Left renal cortex interstitium (tissue), 4 donors: ENCODE measurements at places on chromosomes 2 and 18.

DNA sequence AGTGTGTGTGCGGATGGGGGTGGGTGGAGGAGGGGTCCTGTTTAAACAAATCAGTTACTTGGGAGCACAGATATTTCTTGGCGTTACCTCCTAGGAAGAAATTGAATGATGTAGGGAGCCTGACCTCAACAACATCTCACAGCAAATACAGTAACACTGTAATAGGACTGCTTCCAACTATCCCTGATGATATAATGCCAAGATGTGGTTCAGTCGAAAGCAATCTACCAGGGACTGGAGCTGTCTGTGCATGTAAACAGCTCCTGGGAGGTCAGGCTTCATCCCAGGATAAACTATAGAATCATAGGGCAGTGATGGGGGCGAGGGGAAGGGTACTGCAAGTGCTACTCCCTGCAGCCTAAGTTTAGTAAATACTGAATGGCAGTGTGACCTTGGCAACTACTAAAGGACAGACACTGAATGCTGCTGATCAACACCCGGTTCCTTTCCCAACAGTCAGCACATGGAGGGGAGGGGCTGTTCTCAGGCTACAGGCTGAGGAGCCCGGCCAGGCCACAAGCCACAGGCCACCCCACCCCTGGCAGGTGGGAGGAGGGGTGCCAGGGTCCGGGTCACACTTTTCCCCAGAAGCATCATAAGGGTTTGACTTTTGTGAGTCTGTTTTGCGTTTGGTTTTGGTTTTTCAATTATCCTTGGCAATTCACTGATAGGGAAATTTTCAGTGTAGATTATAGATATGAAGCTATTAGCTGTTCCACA lies 85.3 kb upstream of the ZNF397 start:
- DNase-seq, result no peak

GRCh38 chr2:241179899-241180298 lies 8.6 kb upstream of the ANO7 start:
- DNase-seq, result no peak

DNA sequence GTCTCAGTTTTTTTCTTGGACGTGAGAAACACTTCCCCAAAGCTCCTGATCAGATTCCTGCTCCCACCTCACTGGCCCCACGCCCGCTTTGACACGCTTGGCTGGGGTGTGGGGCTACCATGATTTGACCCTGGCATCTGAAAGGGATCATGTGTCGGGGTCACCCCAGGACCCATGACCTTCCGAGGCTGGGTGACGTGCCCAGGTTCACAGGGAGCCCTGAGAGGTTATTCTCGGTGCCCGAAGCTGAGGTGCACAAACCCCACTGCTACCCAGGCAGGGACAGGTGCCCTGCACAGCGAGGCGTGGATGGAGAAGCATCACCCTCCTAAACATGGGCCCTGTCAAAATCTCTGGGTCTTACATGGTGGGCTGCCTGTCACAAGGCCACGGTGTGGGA lies 404.1 kb downstream of the GALR1 start:
- DNase-seq, result no peak

DNA sequence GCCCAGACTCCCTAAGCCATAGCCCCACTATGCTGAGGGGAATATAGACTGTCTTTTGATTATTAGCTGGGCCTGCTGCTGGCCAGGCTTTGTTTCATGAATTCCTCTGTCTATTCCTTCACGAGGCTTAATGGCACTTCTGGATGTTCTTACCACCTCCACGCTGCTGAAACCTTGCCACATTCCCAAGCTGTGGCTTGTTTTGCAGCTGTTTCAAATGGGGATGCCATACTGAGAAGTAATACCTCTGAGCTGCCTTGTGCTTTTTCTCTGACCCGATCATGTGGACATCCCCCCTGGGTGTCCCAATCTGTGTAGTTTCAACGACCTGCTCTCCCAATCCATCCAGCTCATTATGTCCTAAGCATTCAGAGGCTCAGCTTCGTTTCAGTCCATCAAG lies 114.1 kb downstream of the ICOS start:
- no peak for DNase-seq
